H1 (cell line): ENCODE measurements at places on chromosomes 1 and 21.

- no peak for DNase-seq
- no peaks in the 10 kb centered on the region for H3K4me1 ChIP-seq
- no peaks in the 10 kb centered on the region for H3K36me3 ChIP-seq
- H3K27ac ChIP-seq: no peak overlapping the region
- no peaks in the 10 kb centered on the region for H3K27me3 ChIP-seq
These were observed 1.1 kb downstream of the KCNE2 start for GRCh38 chr21:34364921-34365320.

- no peak overlapping the region for H3K4me3 ChIP-seq
- H3K27ac ChIP-seq: no peak overlapping the region
These were observed 615.2 kb downstream of the MATN1 start for GRCh38 chr1:30108186-30108585.

DNA sequence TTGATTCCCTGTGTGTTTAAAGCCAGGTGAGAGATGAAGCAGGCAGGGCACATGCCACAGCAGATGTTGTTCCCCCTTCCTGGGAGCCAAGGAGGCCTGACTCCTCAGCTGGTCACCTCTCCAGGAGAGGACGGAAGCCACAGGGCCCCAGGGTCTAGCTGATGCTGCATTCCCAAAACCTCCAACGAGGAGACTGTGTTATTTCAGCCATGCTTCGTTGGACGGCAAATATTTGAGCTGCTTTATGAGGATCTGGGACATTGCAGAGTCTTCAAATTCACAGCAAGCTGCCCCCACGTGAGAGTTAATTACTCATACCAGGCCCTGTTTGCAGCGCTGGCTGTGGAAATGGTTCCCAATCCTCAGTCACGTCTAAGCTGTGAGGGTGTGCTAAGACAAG, 85.3 kb downstream of the CDC7 start:
- H3K4me1 ChIP-seq: no peaks in the 10 kb centered on the region
- H3K36me3 ChIP-seq: no peaks in the 10 kb centered on the region
- H3K27me3 ChIP-seq: no peaks in the 10 kb centered on the region
- DNase-seq: no peak

DNA sequence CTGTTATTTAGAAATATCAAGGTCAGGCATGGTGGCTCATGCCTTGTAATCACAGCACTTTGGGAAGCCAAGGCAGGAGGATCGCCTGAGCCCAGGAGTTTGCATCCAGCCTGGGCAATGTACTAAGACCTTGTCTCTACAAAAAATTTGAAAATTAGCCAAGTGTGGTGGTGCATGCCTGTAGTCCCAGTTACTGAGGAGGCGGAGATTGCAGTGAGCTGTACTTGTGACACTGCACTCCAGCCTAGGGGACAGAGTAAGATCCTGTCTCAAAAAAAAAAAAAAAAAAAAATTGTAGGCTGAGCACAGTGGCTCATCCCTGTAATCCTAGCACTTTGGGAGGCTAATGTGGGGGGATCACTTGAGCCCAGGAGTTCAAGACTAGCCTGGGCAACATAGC, 45.3 kb downstream of the PIK3CD start:
- H3K27ac ChIP-seq: no peak overlapping the region
- H3K27me3 ChIP-seq: no peaks in the 10 kb centered on the region
- no peak overlapping the region for H3K4me3 ChIP-seq
- no peak for DNase-seq

- H3K27me3 ChIP-seq: no peaks in the 10 kb centered on the region
- H3K36me3 ChIP-seq: no peaks in the 10 kb centered on the region
- DNase-seq: no peak
These were observed 618.3 kb downstream of the MRPL39 start for GRCh38 chr21:24988941-24989340.

DNA sequence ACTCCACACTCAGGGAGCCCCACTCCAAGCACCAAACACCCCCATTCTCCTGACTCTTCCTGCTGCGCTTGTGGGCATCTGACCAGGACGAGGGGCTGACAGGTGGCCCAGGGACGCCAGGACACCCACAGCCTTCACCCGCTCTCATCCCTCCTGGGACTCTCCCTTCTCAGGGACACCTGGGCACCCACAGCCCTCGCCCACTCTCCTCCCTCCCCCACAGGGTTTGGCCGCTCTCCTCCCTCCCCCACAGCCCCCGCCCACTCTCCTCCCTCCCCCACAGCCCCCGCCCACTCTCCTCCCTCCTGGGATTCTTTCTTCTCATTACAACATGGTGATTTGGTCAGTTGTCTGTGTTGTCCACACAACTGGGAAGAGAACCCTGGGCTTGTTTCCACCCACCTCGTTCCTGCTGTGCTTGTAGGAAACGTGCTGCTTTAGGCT, 43.4 kb downstream of the PRDM15 start:
- H3K4me1 ChIP-seq: peaks cover 2% of the 10 kb centered on the region; the same call in 1 of the 2 replicates
- DNase-seq: no peak
- H3K36me3 ChIP-seq: peaks cover 2% of the 10 kb centered on the region; the same call in 1 of the 2 replicates
- H3K27ac ChIP-seq: no peak overlapping the region

DNA sequence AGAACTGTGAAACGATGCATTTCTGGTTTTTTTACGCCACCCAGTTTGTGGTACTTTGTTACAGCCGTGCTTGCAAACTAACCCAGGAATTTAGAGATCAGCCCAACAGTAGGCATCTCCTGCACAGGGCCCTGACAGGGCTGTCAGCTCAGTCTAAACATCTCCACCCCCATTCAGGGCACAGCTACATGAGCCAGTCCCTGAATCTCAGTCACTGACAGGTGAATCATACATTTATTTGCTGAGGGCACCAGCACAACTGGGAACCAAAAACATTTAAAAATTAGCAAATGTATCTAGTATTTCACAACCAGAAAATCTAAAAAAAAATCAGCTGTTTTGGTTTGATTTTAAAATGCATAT, 30.7 kb downstream of the PRDX6 start:
- H3K27me3 ChIP-seq: no peaks in the 10 kb centered on the region
- DNase-seq: no peak
- H3K36me3 ChIP-seq: no peaks in the 10 kb centered on the region

- DNase-seq: no peak
- H3K27ac ChIP-seq: no peak overlapping the region
- no peaks in the 10 kb centered on the region for H3K27me3 ChIP-seq
These were observed 31.4 kb downstream of the LY9 start for GRCh38 chr1:160827418-160827817.

DNA sequence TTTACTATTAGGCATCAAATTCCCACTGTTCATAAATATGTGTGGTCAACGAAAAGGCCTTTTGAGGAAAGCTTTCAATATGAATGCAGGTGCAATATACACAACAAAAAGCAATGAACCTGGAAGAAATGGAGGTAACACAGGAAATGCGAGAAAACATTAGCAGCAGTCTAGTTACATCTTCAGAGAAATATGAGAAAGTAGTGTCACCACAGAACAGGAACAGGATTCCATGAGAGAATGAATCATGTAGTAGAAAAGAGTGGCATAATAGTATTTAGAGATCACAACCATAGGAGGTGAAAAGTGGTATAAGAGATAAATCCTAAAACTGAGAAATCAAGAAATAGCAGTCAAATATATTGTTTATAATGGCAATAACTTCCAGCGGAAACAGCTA, 103.7 kb downstream of the AK5 start:
- no peaks in the 10 kb centered on the region for H3K36me3 ChIP-seq
- no peak overlapping the region for H3K4me3 ChIP-seq
- no peaks in the 10 kb centered on the region; the same call in 1 of the 2 replicates for H3K4me1 ChIP-seq
- H3K27me3 ChIP-seq: no peaks in the 10 kb centered on the region

GRCh38 chr1:220970311-220970710, 91.1 kb downstream of the HLX start:
- H3K4me3 ChIP-seq: no peak overlapping the region
- no peak for DNase-seq
- H3K36me3 ChIP-seq: no peaks in the 10 kb centered on the region
- H3K27me3 ChIP-seq: no peaks in the 10 kb centered on the region

GRCh38 chr1:230056098-230056497, 10.9 kb upstream of the GALNT2 start:
- no peak for DNase-seq
- H3K36me3 ChIP-seq: no peaks in the 10 kb centered on the region
- no peaks in the 10 kb centered on the region for H3K4me1 ChIP-seq
- no peaks in the 10 kb centered on the region for H3K27me3 ChIP-seq

DNA sequence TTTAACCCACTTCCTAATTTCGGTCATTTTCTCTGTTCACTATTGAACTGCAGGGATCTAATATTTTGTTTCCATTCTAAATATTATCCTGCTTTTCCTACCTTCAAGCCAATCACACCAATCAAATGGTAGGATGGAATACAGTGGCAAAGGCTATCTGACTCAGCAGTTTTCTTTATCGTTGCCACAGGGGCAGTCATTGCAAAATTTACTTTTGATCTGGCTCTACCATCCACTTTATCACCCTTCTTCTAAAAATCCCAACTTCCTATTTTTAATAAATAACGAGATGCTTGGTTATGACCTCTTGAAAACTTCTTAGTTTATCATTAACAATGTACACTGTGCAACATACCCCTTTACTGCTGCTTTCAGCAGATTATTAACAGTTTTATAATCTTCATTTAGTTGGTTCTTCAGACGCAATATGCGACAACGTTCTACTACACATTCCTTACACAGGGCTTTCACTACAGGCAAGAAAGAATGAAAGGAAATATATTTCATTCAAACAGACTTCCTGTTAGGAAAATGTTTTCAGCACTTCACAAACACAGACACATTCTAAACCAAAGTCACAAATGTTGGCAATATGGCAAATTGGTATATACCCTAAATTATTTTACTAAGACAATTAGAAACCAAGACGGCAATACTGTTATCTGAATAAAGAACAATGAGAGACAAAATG, 52.3 kb upstream of the RAP1GAP start:
- no peak overlapping the region for H3K4me3 ChIP-seq
- H3K27ac ChIP-seq: no peak overlapping the region
- no peaks in the 10 kb centered on the region for H3K4me1 ChIP-seq
- no peak for DNase-seq

DNA sequence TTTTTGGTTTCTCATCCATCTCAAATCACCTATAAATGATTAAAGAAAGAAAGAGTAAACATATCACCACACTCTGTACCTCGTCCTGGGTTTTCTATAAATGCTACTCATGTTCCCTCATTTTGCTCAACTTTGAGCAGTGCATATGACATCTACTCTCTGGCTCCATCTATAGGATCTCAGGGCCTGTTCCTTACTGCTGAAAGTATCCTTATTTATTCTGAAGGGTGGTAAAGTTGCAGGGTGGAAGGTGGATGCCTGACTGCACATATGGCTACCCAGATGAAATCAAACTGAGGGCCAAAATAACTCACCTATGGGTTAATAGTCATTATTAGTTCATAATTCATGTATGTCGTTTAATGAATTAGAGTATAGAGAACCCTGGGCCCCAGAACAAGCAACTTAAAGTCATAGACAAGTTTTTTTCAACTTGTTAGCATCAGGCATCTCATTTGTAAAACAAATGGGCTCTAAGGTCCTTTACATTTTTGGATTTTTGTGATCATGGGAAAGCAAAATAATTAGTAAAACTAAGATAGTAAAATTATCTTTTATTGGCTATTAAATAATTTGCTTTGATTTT, 46.5 kb downstream of the NCF2 start:
- peaks cover 24% of the 10 kb centered on the region for H3K36me3 ChIP-seq
- no peak overlapping the region for H3K4me3 ChIP-seq
- no peak overlapping the region for H3K27ac ChIP-seq
- peaks cover 5% of the 10 kb centered on the region for H3K4me1 ChIP-seq
- H3K27me3 ChIP-seq: no peaks in the 10 kb centered on the region

- peaks cover 9% of the 10 kb centered on the region; the same call in 1 of the 2 replicates for H3K4me1 ChIP-seq
- H3K4me3 ChIP-seq: no peak overlapping the region
- H3K27me3 ChIP-seq: no peaks in the 10 kb centered on the region
- DNase-seq: no peak
- no peak overlapping the region for H3K27ac ChIP-seq
- no peaks in the 10 kb centered on the region for H3K36me3 ChIP-seq
These were observed 177.8 kb downstream of the EDEM3 start for GRCh38 chr1:184576822-184577221.

GRCh38 chr1:225688345-225688744, 35.4 kb upstream of the ENAH start:
- H3K27me3 ChIP-seq: no peaks in the 10 kb centered on the region
- no peaks in the 10 kb centered on the region for H3K36me3 ChIP-seq
- no peak overlapping the region for H3K27ac ChIP-seq
- no peaks in the 10 kb centered on the region for H3K4me1 ChIP-seq

GRCh38 chr1:185325413-185325812, 8.4 kb upstream of the IVNS1ABP start:
- H3K4me3 ChIP-seq: no peak overlapping the region
- no peak for DNase-seq
- H3K36me3 ChIP-seq: no peaks in the 10 kb centered on the region
- peaks cover 3% of the 10 kb centered on the region for H3K4me1 ChIP-seq
- no peaks in the 10 kb centered on the region for H3K27me3 ChIP-seq
- H3K27ac ChIP-seq: no peak overlapping the region

DNA sequence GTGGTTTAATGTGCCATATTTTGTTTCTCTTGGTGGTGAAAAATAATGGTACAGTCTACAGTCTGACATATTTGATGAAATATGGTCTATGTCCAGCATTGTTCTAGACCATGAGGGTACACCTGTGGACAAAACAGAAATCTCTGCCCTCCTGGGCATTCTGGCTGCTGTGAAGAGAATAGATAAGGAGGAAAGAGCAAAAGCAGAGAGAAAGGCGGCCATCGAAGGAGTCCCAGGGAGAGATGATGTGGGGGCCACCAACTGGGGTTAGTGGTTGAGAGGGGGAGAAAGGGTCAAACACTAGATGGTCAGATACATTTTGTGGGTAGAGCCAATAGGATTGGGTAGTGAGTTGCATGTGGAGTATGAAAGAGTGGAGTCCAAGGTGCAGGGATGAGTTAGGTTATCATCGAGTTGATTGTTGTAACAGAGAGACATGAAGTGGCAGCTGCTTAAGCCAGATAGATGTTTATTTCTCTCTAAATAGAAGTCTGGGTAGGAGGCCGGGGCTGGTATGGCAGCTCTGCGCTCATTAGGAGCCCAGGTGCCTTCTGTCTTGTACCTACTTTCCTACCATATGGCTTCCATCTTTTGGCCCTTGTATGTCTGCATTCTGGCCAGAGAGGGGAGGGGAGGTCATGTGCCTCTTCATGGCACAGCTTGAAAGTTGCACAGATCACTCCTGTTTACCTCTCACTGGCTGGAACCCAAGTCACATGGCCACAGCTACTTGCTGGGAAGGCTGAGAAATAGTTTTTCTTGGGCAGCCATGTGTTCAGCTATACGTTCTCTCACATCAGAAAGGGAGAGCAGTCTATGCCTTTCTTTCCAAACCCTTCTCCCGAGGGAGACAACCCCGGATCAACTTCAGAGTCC, 13.0 kb downstream of the UBE4B start:
- 0 out of 2 replicates have a peak, but pooled peaks cover 2% of the 10 kb centered on the region for H3K4me1 ChIP-seq
- DNase-seq: no peak
- H3K36me3 ChIP-seq: no peaks in the 10 kb centered on the region; the same call in 1 of the 2 replicates
- no peak overlapping the region for H3K4me3 ChIP-seq

DNA sequence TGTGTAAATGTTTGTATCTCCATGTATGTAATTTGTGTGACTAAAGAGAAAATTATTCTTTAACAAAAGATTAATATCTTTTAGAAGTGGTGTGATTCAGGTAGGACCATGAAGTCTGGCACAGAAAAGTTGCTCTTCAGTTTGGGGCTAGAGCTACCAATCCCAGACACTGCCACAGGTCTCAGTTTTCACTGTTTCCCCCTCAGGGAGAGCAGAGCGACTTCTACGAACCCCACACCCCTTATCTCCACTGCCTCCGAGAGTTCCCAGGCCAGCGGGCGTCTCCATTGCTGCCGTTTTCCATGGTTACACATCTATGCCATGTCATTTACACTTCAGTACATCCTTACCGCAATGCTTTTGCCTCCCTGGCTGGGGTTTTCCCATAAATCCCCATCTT, 93.0 kb upstream of the SMYD2 start:
- peaks cover 8% of the 10 kb centered on the region for H3K27me3 ChIP-seq
- DNase-seq: no peak
- H3K4me3 ChIP-seq: no peak overlapping the region
- H3K36me3 ChIP-seq: no peaks in the 10 kb centered on the region
